ENCODE measurements at places on chromosomes 1 and 21. TPM values are rescaled to one million over a fixed set of nuclear protein-coding genes. Genes with fewer than 3 reads are reported as not detected.

The OR14A16 gene
- total RNA-seq = not detected

The ATG4C gene
- 11.2 TPM for total RNA-seq

The TIE1 gene
- total RNA-seq = not detected

The NFASC gene
- total RNA-seq = 61.9 TPM
